ENCODE measurements at places on chromosomes 3 and 15. TPM values are rescaled to one million over a fixed set of nuclear protein-coding genes. Genes with fewer than 3 reads are reported as not detected.

LYSMD4 gene
- total RNA-seq: 8.5 TPM

SLCO2A1 gene
- 2.4 TPM for total RNA-seq

ITGA11 gene
- total RNA-seq: 7.8 TPM

DCLK3 gene
- total RNA-seq: not detected

SPG11 gene
- total RNA-seq: 32.8 TPM

NCKIPSD gene
- 24.4 TPM for total RNA-seq

CNTN6 gene
- total RNA-seq: 11.8 TPM
